ENCODE measurements at places on chromosomes 5 and 9. TPM values are rescaled to one million over a fixed set of nuclear protein-coding genes. Genes with fewer than 3 reads are reported as not detected.

The SLC36A3 gene
- not detected for total RNA-seq

The FLT4 gene
- total RNA-seq = 8.4 TPM

The LAMC3 gene
- total RNA-seq = 0.52 TPM

The RLN2 gene
- not detected for total RNA-seq

The ACTBL2 gene
- not detected for total RNA-seq

The KCNIP1 gene
- total RNA-seq = 4.2 TPM

The SEMA6A gene
- 43.8 TPM for total RNA-seq

The S1PR3 gene
- total RNA-seq = 12.5 TPM

The GZMA gene
- total RNA-seq = 0.52 TPM

The COL23A1 gene
- total RNA-seq = 0.52 TPM

The ESM1 gene
- 0.52 TPM for total RNA-seq

The ZNF883 gene
- 3.1 TPM for total RNA-seq

The MCTP1 gene
- total RNA-seq = 20.4 TPM

The ACSL6 gene
- total RNA-seq = 3.1 TPM

The PDZD2 gene
- 2.6 TPM for total RNA-seq

The OBP2B gene
- not detected for total RNA-seq

The PCDHA6 gene
- total RNA-seq = under 0.01 TPM

The PCDHGA5 gene
- total RNA-seq = 2.1 TPM

The DDX4 gene
- not detected for total RNA-seq

The ARID3C gene
- not detected for total RNA-seq

The LCN10 gene
- 2.1 TPM for total RNA-seq

The CKMT2 gene
- total RNA-seq = 92.9 TPM

The TNFSF8 gene
- 1.0 TPM for total RNA-seq

The IL13 gene
- not detected for total RNA-seq

The ORM2 gene
- total RNA-seq = not detected

The SLC36A2 gene
- total RNA-seq = under 0.01 TPM

The BARHL1 gene
- total RNA-seq = not detected

The ADRB2 gene
- 3.1 TPM for total RNA-seq

The KLHL3 gene
- total RNA-seq = 4.2 TPM

The GAPT gene
- total RNA-seq = not detected

The FIBCD1 gene
- total RNA-seq = not detected

The SPRY4 gene
- total RNA-seq = 6.3 TPM

The C8G gene
- not detected for total RNA-seq

The IFNA21 gene
- total RNA-seq = not detected

The SELENOP gene
- total RNA-seq = 179 TPM

The RUFY1 gene
- total RNA-seq = 32.9 TPM

The NPR3 gene
- 9.9 TPM for total RNA-seq

The SURF1 gene
- 24.5 TPM for total RNA-seq

The FCN1 gene
- 5.2 TPM for total RNA-seq

The PALM2AKAP2 gene
- total RNA-seq = 24.0 TPM

The ANKRD20A1 gene
- not detected for total RNA-seq

The GBGT1 gene
- total RNA-seq = 2.6 TPM

The FKBP15 gene
- total RNA-seq = 11.5 TPM

The ZNF658 gene
- 9.9 TPM for total RNA-seq

The NR2F1 gene
- total RNA-seq = 4.2 TPM

The PNPLA7 gene
- total RNA-seq = 1.0 TPM

Measured in skeletal muscle tissue (tissue), 5 donors.